ENCODE measurements at places on chromosomes 12 and 14. TPM values are rescaled to one million over a fixed set of nuclear protein-coding genes. Genes with fewer than 3 reads are reported as not detected.
A peak's percentile ranks its signal among the peaks of the same experiment; 100 is the strongest.

ZBTB42 gene
- 10.5 TPM for total RNA-seq

- no peaks in the 10 kb centered on the region for H3K27me3 ChIP-seq
- H3K27ac ChIP-seq = no peak overlapping the region
- peaks cover 19% of the 10 kb centered on the region for H3K4me1 ChIP-seq
- peak; percentile 65 for DNase-seq
- H3K4me3 ChIP-seq = no peak overlapping the region
Observed at GRCh38 chr12:96061864-96062453, 26.6 kb upstream of the LTA4H start.

RPL10L gene
- total RNA-seq = not detected

PIK3C2G gene
- not detected for total RNA-seq

DNA sequence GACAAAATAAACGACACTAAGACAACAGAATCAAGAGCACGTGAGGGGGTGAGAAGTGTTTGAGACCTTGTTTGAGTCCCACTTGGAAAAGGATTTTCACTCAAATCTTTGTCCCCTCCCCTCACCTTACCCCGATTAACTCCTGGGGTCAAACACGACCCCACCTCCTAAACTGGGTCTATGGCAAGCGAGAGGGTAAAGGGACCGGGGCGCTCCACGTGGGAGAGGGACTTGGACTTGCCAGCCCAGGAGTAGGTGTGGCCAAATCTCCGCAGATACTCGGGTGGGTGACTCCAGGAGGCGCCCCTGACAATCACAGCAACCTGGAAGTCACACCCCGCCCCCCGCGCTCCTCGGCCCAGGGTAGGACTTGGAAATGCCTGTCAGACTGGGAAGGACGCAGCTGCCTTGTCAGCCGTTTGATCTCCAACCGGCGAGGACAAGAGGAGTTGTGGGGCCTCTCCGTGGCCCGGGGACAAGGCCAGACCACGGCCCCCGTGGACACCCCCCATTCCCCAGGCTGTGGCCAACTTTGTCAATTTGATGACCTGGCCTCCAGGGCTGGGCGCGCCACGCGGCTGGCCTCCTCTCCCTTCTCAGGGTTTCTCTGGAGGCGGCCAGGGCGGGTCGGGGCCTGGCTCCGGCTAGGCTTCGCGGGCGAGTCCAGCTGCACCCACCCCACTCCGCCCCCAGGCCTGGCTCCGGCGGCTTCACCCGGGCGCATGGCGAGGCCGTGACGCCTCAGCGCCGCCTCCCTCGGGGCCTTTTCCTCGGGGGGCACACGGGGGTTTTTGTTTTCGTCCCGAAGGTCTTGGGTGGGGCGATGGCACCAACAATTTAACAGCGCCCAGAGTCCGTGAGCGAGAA is 1.1 kb upstream of the BCL11B start:
- H3K4me1 ChIP-seq = peaks cover 6% of the 10 kb centered on the region
- H3K27me3 ChIP-seq = no peaks in the 10 kb centered on the region
- H3K36me3 ChIP-seq = no peaks in the 10 kb centered on the region

DNA sequence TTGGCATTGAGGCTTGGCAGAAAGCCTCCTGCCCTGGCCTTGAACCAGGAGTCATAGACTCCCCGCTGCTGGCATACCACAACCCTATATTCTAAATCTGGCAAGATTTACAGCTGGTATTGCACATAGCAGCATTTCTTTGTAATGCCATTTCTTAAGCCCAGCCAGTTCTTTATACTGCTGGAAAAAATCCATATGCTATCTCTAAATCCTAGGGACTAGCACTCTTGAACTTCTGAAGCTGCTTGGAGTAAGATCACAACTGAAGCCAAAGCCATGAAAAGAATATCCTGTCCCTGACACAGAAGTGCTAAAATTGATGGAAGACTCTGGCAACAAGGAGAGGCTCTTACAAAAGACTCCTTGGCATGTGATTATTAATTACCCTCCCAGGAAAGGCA is 89.3 kb downstream of the KCNC2 start:
- no peaks in the 10 kb centered on the region for H3K27me3 ChIP-seq
- no peak for DNase-seq
- H3K4me1 ChIP-seq = no peaks in the 10 kb centered on the region
- no peak overlapping the region for H3K27ac ChIP-seq
- H3K36me3 ChIP-seq = no peaks in the 10 kb centered on the region
- no peak overlapping the region for H3K4me3 ChIP-seq

KCNC2 gene
- total RNA-seq = not detected

DNA sequence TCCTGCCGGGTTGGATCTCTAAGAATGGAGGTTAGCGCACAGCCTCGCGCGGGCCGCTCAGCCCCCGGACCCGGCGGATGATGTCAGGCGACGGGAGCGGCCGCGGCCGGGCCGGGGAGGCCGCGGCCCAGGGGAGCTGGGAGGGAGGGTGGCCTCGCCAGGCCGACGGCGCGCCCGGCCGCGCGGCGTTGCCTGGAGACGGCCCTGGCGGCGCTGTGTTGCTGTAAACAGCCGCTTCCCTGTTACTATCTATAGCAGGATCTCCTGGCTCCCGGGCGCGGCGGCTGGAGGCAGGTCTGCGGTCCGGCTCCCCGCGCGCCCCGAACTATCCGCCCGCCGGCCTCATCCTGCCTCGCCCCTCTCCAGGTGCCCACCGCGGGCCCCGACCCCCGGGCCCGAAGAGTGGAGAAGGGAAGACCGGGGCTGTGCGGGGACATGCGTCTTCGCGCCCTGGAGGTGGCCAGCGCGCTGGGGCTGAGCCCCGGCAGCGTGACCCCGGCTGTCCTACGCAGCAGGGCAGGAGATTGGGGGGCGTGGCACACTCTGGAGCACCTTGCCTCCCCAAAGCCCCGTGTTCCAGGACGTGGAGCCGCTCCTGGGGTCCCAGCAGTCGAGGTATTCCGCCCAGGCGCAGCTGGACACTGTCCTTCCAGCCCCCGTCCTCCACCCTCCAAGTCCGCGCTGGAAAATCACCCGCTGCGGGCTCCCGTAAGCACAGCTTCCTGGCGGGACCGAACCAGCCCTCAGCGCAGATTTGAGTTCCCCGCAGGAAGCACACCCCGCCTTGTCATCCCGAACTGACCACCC is 1.4 kb upstream of the FOS start:
- no peaks in the 10 kb centered on the region for H3K27me3 ChIP-seq
- H3K4me3 ChIP-seq = peak overlapping the region; percentile 76
- H3K27ac ChIP-seq = peak overlapping the region; percentile 65
- peaks cover 9% of the 10 kb centered on the region for H3K36me3 ChIP-seq
- peak; percentile 49 for DNase-seq

DNA sequence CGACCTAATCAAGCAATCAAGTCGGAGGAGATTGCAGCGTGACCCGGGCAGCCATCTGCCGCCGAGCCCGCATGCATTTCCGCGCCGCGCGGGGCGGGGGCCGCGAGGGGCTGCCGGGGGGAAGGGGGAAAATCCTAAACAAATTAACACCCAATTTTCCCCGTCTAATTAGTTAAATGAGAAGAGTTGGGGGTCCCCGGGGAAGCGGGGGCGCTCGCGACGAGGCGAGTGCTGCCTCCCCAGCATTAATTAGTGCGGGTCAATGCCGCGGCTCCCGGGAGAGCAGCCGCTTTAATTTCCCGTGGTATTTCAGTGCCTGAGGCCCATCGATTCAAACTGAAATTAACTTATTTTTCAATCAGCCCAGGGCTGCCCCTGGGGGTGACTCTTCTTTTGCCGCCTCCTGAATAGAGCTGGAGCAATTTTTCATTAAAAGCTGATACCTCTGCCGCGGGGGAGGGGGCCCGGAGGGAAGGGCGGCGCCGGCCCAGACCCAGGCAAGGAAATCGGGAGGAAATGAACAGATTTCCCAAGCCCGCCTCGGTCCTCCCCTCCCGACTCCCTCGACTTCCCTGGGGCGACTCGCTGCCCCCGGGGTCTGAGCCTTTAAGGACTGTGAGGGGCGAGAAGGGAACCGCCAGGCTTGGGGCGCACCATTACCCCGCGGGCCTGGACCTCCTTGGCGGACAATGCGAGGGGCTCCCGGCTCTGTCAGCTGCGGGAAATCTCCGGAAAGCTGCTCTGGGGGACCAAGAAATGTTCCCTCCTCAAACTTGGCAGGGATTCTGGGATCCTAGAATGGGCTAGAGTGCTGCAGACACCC is 18.9 kb downstream of the VSX2 start:
- no peak for DNase-seq
- H3K36me3 ChIP-seq = no peaks in the 10 kb centered on the region
- peaks cover 18% of the 10 kb centered on the region for H3K4me1 ChIP-seq
- H3K4me3 ChIP-seq = peak overlapping the region; percentile 78
- no peaks in the 10 kb centered on the region for H3K27me3 ChIP-seq

RD3L gene
- not detected for total RNA-seq

COX14 gene
- 47.7 TPM for total RNA-seq

- no peak overlapping the region for H3K27ac ChIP-seq
- DNase-seq = no peak
- no peak overlapping the region for H3K4me3 ChIP-seq
Observed at GRCh38 chr14:24362241-24362960, 5.6 kb upstream of the NFATC4 start.

PZP gene
- total RNA-seq = not detected

ITGA7 gene
- 2.6 TPM for total RNA-seq

- peak overlapping the region; percentile 92 for H3K4me3 ChIP-seq
- no peak for DNase-seq
- H3K36me3 ChIP-seq = peaks cover 17% of the 10 kb centered on the region
- H3K27me3 ChIP-seq = no peaks in the 10 kb centered on the region
Observed at GRCh38 chr12:122081083-122081696, 2.6 kb downstream of the MLXIP start.

SALL2 gene
- total RNA-seq = 5.3 TPM

DNA sequence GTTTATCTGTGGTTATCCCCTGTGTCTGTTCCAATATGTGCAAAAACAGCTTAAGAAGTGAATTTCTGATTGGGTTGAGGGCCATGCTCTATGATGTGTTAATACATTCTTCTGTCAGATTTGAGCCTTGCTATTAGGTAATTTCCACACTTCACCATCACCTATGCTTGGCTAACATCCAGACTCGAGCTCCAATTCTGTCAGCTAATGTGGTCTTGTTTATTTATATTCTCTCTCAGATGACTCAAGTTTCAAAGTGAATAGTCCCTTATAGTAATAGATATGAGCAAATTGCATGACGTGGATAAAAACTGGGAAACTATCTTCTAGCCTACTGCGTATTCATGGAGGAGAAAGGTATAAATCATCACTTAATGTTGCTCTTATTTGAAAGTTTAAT is 451.3 kb downstream of the SNAPC1 start:
- DNase-seq = no peak
- no peaks in the 10 kb centered on the region for H3K4me1 ChIP-seq
- H3K36me3 ChIP-seq = no peaks in the 10 kb centered on the region
- no peak overlapping the region for H3K27ac ChIP-seq
- no peaks in the 10 kb centered on the region for H3K27me3 ChIP-seq
- H3K4me3 ChIP-seq = no peak overlapping the region

DNA sequence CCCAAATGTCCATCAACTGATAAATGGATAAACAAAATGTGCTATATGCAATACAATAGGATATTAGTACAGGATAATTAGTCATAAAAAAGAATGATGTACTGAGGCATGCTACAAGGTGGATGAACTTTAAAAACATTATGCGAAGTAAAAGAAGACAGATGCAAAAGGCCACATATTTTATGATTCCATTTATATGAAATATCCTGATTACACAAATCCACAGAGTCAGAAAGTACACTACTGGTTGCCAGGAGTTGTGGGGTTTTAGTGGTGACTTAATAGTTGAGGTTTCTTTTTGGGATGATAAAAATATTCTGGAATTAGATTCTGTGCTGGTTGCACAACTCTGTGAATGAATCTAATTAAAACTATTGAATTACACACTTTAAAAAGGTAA is 12.6 kb downstream of the TRIM9 start:
- no peak for DNase-seq
- no peaks in the 10 kb centered on the region for H3K36me3 ChIP-seq
- H3K27ac ChIP-seq = no peak overlapping the region

HRK gene
- not detected for total RNA-seq
